ENCODE measurements at places on chromosomes 1 and 21.
A peak's percentile ranks its signal among the peaks of the same experiment; 100 is the strongest.

DNA sequence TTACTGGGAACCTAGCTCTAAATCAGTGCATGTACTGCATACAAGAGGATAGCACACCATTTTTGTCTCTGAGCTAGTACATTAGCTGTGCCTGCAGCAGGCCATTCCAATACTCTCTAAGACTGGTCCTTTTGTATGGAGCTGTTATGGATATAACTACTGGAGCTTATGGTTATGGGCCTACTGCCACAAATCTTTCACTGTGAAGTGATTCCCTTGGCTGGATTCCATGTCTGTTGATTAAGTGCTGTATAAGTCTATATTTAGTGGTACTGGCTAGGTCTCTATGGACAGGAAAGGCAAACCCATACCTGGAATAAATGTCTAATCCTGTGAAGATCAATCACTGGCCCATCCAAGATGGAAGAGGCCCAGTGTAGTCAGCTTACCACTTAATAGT, 12.0 kb downstream of the ZFYVE9 start:
- DNase-seq, result no peak

DNA sequence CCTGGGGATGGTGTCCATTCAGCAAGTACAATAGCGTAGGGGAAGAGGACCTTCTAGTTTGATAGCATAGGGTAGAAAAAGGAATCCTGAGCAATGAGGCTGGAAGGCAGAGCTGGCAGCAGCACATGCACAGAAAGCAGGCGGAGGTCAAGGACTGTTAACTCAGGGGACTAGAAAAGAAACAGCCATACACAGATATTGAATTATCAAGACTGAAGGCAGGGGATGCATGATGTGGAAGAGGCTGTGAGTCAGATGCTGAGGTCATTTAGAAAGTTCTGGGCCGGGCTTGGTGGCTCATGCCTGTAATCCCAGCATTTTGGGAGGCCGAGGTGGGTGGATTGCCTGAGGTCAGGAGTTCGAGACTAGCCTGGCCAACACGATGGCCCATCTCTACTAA, 65.6 kb downstream of the OPTC start:
- DNase-seq, result peak; percentile 53

DNA sequence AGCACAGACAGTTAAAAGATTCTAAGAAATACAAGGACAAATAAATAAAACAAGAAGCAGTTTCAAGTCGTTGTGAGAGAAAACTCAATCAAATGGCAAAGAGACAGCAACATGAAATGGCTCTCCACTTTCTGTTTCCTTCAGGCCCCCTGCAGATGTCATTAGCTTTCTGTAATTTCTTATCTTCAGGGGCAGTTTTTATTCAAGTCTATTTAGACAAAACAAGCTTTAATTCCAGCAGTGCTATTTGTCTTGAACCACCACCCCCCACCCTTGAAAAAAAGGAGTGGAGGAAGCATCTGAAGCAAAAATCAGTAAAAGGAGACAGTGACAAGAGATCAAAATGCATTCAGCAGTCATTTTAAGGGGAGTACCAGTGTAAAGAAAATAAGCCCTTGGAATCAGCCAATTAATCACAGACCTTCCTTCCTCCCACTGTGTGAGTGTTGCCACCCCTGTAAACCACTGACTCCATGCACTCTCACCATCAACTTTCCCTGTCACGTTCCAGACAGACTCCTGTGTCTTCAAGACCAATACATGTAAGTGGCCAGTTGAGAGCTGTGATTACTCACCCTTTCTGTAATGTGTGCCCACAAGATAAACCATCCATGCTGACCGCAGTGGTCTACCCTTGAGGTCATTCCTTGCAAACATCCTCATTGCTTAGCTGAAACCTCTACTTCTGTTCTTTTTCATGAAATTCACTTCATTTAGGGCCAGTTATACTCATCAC, 136.1 kb upstream of the HOOK1 start:
- peak; percentile 75 for DNase-seq

DNA sequence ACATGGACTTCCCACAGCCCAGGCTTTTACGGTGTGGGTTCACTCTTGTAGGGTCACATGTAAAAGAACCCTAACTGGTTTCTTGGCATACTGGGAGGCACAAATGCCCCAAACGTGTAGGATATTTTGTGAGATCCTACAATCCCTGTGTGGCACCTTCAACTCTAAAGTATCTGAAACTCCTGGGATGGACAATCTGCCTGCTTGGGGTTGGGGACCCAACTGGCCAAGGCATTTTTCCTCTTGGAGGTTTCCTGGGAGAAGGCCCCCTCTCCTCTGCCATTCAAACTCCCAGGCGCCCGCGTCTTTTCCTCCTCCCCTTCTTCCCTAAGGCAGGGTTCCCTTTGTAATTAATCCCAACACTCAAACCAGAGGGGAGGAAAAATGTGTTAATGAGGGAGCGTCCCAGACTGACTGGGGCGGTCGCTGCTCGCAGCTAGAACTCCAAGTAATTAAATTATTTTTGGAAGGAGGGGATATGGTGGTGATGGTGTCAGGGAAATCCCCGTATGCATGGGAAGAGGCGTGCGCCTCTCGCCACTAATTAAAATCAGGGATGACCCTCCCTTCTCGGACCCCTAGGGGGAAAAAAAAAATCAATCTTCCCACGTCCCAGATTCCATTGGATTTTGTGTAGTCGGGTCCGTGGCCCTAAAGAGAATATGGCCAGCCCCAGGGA, 681 bp upstream of the VANGL2 start:
- no peak for DNase-seq

DNA sequence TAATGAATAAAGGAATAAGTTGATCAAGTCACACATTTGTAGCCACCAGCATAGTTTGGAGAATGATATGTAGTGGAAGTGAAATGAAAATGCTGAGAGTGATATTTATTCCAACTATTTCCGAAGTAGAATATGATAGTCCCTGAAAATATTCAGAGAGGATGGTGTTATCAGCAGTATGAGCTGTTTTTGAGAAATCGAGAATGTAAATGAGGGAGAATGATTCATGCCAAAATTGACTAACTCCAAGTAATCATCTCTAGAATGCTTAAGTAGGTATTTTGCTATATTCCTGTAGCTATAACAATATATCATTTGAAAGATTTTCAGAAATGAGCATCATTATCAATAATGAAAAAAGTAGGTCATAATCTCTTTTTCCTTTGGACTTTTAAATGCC, 178.9 kb downstream of the PDE4B start:
- no peak for DNase-seq

DNA sequence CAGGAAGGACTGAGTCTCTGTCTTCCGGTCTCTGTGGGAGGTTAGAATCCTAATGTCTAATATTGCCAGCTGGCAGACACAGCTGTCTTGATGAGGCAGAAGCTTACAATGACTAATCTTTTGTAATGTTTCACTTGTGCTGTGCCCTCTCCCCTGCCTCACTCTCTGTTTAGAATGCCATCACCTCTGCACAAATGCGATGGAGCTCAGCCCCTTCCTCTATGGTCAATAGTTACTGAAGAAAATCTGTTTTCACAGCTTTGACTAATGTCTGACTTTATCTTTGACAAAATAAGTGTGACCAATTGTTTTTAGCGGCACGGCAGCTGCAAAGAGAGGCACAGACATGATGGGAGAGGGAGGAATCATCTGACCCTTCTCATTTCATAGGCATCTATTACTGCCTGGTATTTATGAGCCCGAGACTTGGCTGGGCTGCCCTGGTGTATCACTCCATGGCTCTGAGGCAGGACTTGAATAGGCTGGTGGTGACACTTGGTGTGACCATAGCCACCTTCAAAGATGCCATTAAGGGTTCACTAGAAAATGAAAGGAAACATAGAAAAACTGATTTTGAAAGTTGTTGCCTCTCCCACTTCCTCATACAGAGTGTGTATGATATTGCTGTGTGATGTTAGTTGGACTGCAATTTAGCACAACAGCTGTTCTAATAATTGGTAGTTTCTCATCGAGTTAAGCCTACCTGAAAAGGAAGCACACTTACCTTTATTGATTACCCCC, 163.2 kb upstream of the NBPF11 start:
- DNase-seq, result no peak

DNA sequence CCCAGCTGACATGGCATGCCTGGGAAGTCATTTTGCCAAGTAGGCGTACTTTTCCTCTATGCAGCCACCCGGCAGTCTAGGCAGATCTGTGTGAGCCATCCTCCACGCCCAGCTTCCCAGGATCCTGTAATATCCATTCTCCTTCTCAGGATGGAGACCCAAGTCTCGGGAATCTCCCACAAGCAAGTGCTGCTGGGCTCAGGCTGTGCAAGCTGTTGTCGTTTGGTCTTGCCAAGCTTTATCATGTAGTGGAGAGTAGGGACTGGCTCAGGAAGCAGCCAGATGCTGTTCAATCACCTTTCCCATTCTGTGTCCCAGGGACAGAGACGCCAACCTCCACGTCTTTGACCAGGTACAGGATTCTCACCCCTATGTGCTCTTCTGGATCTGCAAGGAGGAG, 191.1 kb upstream of the TMEM51 start:
- DNase-seq, result no peak

GRCh38 chr21:28410256-28410655, 582.4 kb downstream of the LTN1 start:
- DNase-seq, result no peak

- DNase-seq, result no peak
Observed at GRCh38 chr1:67540733-67541125, 110.5 kb upstream of the SERBP1 start.

GRCh38 chr1:14910984-14911721, 242.4 kb upstream of the TMEM51 start:
- peak; percentile 24 for DNase-seq

DNA sequence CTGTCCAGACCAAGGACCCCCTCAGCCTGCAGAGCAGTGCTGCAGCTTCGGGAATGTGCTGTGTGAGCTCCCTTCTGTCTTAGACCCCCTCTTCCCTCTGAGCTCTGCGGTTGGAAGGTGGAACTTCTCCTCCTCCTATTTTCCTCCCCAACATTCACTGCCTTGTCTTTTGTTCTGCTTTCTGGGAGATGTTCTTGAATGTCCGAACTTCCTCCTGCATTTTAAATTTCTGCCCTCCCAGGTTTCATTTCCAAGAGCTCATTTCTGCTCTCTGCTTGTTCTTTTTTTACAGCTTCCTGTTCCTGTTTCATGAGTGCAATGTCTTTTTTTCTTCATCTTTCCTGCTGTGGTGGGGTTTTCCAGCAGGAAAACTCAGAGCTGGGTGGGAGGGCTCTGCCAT, 29.3 kb downstream of the RRP1 start:
- DNase-seq, result no peak

DNA sequence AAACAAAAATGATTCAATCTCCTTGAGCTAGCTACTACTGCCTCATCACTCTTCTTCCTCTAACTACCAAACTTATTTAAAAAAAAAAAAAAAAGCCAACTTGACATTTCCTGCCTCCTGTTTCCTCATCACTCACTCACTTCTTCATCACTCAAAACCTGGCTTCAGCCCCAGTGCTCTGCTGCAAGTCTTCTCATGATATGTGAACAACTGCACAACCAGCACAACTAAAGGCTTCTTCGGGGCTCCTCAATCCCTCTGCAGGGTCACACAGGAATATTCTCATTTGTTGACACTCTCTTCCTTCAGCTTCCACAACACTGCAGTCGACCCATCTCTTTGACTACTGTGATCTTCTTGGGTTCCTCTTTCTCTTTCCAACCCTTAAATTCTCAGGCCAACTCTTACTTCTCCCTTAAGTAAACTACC, 7.6 kb downstream of the MTF1 start:
- DNase-seq, result peak; percentile 19

DNA sequence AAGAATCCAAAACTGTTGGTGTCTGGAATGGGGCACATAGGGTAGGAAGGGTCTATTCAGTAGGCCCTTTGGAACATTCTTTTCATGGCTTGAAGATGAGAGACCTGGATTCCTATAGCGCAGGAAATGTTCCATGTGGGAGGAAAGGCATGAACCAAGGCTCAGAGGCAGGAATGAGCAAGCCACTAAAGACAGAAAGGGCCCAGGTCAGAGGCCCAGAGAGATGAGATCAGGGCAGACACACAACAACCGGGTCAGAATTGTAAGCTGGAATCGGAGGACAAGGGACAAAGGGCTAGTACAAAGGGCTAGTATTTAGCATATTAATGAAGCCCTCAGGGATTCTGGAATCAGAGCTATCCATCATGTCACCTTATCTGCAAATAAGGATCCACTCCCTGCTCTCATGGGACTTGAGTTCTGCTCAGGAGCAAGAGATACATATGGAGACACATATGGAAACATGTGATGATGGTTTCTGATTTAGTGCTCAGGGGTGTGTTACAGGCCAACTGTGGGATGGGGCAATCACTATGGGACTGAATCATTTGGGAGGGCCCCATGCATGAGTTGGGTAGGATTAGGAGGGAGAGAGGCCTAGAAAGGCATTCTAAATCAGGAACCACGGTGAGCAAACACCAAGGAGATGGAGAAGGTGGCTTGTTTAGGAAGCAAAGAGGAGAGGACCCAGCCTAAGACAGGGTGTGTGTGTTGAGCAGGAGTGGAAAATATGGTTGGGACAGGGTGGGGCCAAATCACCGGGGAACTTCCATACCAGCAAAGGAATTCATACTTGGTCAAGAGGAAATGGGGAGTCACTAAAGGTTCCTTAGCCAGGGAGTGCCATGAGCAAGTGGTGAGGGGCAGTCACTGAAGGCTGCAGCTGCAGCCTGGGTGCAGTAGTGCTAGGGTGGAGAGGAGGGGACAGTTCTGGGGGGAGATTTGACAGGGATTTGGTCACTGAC, 8.6 kb downstream of the NECTIN4 start:
- peak; percentile 46 for DNase-seq

DNA sequence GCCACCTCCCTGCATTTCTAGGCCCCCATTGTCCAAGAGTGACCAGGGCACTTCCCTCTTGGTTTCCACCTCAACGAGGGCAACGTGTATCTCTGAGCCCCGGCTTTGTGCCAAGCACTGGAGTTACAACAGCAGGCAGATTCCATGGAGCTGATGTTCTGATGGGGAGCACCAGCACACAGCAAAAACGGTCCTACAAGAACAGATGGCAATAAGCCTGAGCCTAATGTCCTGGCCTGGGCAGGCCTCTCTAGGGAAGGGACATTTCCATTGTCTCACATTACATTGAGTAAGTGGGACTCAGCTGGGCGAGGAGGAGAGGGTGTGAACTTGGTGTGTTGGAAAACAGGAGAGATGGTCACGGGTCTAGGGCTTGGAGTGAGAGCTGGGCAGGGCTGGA, 27.2 kb upstream of the NPPB start:
- DNase-seq, result no peak

- DNase-seq, result no peak
Observed at GRCh38 chr1:218705391-218705790, 360.3 kb downstream of the TGFB2 start.

DNA sequence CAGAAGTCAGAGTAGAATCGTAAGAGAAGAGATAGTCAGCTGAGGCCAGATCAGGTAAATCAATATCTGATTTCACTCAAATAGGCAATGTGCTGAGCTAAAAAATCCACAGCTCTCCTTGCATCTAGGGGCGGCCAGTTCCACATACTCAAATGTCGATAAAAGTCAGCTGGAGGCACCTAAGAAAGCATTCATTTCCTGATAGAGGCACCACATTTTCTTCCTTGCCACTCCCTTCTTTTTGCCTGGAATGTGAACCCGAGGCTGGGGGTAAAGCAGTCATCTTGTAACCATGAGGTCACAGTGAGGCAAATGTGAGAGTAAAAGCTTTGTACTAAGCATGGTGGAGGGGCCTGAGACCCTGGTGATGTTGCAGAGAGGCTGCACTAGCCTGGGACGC, 24.2 kb upstream of the CTPS1 start:
- DNase-seq, result no peak

GRCh38 chr1:29487291-29487690, 251.0 kb downstream of the PTPRU start:
- no peak for DNase-seq

- DNase-seq, result no peak
Observed at GRCh38 chr1:75132242-75132811, 1.9 kb upstream of the LHX8 start.

Data from GM03348 (cell line).